ENCODE measurements at places on chromosomes 5 and 9. TPM values are rescaled to one million over a fixed set of nuclear protein-coding genes. Genes with fewer than 3 reads are reported as not detected.
A peak's percentile ranks its signal among the peaks of the same experiment; 100 is the strongest.

DNA sequence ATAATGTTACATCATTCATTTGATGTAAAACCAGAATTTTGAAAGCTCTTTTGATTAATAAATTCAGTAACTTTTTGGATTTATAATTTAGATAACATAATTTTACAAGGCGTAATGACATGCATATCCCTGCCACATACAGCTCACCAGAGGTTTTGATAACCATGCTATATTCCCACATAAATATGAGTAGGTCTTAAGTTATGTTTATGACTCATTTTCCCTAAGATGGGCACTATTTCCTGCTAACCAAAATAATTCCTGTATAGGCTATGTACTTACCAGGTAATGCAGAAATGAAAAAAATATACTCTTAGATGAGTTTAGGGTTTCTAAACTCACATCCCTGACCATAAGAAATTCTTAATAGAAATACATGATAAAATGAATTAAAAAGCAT is 93.9 kb upstream of the EDIL3 start:
- no peaks in the 10 kb centered on the region for H3K4me1 ChIP-seq
- no peaks in the 10 kb centered on the region for H3K36me3 ChIP-seq
- H3K27me3 ChIP-seq = no peaks in the 10 kb centered on the region
- H3K4me3 ChIP-seq = no peak overlapping the region
- DNase-seq = no peak

DNA sequence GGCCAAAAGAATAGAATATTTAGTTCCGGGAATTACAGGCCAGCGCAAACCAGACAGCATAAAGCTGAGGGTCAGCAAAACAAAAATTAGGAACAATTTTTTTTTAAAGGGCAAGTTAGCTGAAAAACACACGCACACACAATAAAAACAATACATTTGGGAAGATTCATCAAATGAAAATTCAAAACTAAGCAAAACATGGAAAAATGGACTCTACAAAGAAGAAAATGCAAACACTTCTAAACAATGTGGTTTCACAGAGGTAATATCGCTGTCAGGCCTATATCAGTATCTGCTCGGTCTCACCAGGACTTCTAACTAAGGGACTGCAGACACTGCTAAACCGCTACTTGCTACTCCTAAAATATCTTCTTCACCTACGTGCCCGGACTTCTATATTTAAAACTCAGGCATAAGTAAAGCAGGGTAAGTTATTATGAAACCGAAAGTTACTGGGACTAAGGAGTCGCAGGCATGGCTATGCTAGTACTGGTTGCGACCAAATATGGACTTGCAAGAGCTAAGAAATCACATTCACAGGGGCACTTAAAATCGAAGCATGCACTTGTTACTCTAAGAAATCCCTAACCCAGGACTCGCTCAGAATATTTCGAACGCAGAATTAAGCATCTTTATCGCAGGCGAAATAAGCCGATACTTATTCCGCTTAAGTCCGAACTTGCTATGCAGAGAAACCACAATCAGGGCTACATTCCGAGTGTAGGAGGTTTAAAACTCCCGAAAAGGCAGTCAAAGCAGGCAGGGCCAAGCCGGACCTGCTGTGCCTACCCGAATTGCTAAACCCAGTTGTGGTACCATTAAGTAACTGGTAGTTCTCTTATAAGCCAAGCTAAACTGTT is 2.3 kb downstream of the ANXA2R start:
- peak; percentile 71 for DNase-seq
- H3K36me3 ChIP-seq = no peaks in the 10 kb centered on the region
- peak overlapping the region; percentile 75 for H3K4me3 ChIP-seq
- no peaks in the 10 kb centered on the region for H3K27me3 ChIP-seq
- peaks cover 4% of the 10 kb centered on the region for H3K4me1 ChIP-seq

DNA sequence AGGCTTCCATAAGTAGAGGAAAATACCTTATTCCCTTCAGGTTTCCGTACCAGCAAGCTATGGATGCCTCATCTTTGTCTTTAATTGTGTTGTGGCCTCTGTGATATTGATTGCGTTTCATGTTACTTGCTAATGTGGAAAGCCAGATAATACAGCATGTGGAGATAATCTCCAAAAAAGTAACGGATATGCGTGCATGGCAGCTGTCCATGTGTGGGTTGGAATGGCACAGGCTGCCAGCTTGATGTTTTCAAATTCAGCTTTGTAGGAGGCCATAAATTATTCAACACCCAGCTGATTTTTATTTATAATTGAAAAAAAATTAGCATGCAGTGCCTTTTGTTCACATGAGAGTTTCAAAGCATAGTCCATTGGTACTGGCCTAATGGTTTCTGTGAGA is 144.9 kb downstream of the GIN1 start:
- no peaks in the 10 kb centered on the region for H3K27me3 ChIP-seq
- H3K27ac ChIP-seq = peak overlapping the region; percentile 71
- peaks cover 34% of the 10 kb centered on the region for H3K4me1 ChIP-seq
- H3K36me3 ChIP-seq = peaks cover 6% of the 10 kb centered on the region
- H3K4me3 ChIP-seq = peak overlapping the region; percentile 5

GRCh38 chr5:38473008-38473407 is 83.4 kb downstream of the LIFR start:
- H3K4me3 ChIP-seq = no peak overlapping the region
- no peak for DNase-seq
- peaks cover 14% of the 10 kb centered on the region for H3K4me1 ChIP-seq
- H3K27me3 ChIP-seq = no peaks in the 10 kb centered on the region
- no peaks in the 10 kb centered on the region for H3K36me3 ChIP-seq

DNA sequence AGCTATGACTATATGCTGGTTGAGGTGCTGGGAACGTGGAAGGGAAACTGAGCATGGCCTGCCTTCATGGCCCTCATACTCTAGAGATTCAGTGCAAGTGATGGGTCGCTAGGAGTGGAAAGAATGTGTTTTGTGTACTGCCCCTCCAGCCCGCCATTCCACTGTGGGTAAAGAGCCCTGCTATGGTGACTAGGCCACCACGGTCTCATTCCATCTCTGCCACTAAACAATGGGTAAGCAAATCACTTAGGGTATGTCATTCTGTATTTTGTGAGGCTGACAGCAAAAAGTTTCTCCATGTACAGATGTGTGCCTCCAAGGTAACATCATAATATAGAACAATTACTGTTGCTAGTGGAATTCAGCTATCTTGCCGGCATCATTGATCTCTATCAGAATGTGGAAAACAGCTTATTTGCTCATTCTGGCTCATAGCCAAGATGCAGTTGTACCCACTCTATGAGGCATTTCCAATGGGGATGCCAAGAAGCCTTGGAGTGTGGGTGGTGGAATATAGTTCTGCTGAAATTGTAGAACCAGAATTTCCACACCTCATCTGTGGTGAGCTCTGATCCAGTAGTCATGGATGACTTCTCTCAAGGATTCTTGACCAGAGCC is 12.5 kb downstream of the SMARCA2 start:
- DNase-seq = peak; percentile 15
- H3K27me3 ChIP-seq = no peaks in the 10 kb centered on the region
- no peaks in the 10 kb centered on the region for H3K4me1 ChIP-seq
- H3K27ac ChIP-seq = no peak overlapping the region
- peaks cover 7% of the 10 kb centered on the region for H3K36me3 ChIP-seq
- no peak overlapping the region for H3K4me3 ChIP-seq

PAXX gene
- 49.3 TPM for polyA plus RNA-seq

Data from GM23248 (cell line).